ENCODE measurements at places on chromosomes 3 and 15.

- DNase-seq, result no peak
These were observed 343.0 kb downstream of the ZBTB20 start for GRCh38 chr3:114804099-114804498.

- no peak for DNase-seq
These were observed 48.8 kb upstream of the PLSCR5 start for GRCh38 chr3:146653978-146654377.

DNA sequence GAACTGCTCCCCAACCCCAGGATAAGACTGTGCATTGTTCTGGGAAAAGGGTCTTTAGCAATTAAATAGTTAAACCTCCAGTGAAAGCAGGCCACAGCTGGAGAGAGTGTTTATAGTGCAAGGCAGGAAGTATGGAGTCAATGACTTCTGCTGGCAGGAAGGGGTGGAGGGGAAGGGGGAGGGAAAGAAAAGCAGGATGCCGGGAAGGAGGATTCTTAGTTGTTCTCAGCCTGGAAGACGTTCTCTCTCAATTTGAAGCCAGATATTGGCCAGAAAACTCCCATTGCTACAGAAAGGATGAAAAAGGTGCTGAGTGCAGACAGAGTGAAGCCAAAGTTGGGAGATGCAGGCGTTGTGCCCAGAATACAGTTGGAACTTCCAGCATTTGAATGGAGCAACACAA, 35.7 kb upstream of the ACTL6A start:
- peak; percentile 1 for DNase-seq

DNA sequence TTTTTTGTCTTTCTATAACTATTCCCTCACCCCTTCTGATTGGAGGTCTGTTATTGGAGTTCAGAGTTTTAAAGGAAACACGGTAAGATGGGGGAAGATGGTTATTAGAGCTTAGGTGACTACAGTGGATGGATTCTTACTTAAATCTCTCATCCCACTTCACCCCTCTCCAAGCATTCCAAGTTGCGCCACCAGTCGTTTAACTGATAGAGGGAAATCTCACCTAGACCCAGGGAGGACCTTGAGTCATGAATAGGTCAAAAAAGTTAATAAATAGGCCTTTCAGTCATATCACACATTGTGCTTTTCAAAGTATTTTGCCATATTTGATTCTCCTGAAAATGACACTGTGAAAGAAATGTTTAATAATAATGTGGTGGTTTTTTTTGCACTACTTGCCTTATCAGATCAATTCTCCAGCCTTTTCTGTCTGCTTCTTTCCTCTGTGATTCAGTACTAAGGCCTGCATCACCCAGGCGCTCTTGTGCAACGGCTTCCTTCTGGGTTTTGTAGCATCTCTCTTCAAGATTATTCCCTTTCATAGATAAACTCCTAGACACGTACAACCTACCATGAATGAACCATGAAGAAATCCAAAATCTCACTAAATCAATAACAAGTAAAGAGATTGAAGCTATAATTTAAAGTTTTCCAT, 100.4 kb upstream of the TGFBR2 start:
- no peak for DNase-seq

DNA sequence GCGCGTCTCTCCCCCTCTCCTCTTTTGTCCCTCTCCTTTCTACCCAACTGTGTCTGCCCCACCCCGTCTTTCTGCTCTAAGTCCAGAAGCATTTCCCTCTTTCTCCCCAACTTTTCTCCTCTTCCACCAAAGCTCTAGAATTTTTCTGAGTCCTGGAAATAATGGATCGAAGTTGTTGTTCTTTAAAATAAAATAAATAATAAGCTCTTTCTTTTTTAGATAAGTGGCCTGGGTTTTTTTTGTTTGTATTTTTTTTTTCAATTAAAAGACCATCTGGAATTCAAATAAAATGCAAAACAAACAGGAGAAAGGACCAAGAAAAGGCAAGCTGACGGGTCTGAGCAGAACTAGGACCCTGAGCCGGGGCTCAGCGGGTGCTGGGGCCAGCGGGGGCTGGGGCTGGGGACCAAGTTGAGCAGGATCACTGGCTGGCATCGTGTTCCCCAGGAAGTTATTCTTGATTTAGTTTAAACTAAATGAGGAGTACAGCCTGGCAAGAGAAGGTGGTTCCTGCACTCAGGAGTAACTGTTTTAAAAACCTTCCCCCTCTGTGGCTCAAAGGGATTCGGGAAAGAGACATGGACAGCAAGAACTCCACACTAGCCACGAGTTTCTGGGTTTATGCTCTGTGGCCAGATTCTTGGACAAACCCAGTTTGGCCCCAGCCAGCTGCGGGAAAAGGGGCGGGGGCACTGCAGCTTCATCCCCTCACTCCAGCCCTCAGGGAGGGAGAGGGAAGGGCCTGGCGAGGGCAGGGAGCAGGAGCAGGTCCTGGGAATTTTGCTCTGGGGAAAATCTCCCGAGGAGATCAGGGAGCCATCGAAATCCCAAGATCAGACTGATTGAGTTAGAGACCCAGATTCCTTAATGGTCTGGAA, 8.4 kb downstream of the GATA2 start:
- no peak for DNase-seq

DNA sequence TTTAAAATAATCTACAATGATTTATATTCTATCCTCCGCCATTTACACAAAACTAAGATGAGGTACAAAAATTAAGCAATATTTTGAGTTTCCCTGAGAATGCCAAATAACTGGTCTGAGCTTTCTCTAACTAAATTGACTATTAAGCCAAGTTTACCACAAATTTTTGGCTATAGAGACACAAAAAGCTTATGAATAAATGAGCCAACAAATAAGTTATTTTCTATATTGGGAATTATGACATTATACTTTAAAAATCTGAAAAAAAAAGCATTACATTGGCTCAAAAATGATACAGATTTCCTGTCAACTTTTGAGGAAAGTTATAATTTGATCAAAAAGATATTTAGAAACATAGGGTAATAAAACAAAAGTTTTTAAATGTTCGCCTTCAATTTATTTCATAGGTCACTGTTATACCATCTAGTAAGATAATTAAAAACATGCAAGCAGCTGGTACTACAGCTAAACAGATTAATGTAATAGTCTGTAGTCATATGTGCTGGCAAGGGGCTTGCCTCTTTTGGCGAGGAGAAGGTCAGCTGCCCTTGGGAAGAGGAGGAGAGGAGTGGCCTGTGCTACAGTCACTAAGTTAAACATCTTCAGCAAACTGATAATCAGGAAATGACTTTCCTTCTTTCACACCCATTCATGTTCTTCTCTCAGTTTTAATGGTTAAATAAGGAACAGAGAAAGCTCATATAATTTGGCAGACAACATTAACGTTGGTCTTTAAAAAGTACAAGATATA, 318.5 kb downstream of the TBC1D5 start:
- DNase-seq, result no peak

All from NCI-H1092 (cell line).